Left cardiac atrium (tissue), 4 donors: ENCODE measurements at places on chromosomes 1 and 21. TPM values are rescaled to one million over a fixed set of nuclear protein-coding genes. Genes with fewer than 3 reads are reported as not detected.

NUAK2 gene
- 1.2 TPM for total RNA-seq

TMEM125 gene
- 0.65 TPM for total RNA-seq

TRABD2B gene
- total RNA-seq = 7.6 TPM

RPE65 gene
- total RNA-seq = not detected

IQGAP3 gene
- 0.26 TPM for total RNA-seq

DNAJC6 gene
- 15.4 TPM for total RNA-seq

LRRC38 gene
- 4.6 TPM for total RNA-seq

IVL gene
- not detected for total RNA-seq

EPHA10 gene
- 0.16 TPM for total RNA-seq

PCP4 gene
- 6.8 TPM for total RNA-seq

OR10Z1 gene
- not detected for total RNA-seq

PTAFR gene
- total RNA-seq = 5.2 TPM

PADI3 gene
- not detected for total RNA-seq

INTS3 gene
- total RNA-seq = 28.2 TPM

SLC44A5 gene
- 1.2 TPM for total RNA-seq

EPHA2 gene
- total RNA-seq = 24.1 TPM

SLC2A5 gene
- 2.0 TPM for total RNA-seq

CROCC gene
- 9.2 TPM for total RNA-seq

CFAP57 gene
- total RNA-seq = not detected

FNDC10 gene
- total RNA-seq = 1.3 TPM

CACYBP gene
- 91.4 TPM for total RNA-seq

SPRR2F gene
- total RNA-seq = not detected

SF3B4 gene
- total RNA-seq = 30.7 TPM

CCDC190 gene
- not detected for total RNA-seq

CLDN17 gene
- not detected for total RNA-seq

CTTNBP2NL gene
- 17.1 TPM for total RNA-seq

GUCA2B gene
- not detected for total RNA-seq

LGR6 gene
- total RNA-seq = 6.1 TPM

BEND5 gene
- 3.5 TPM for total RNA-seq

YY1AP1 gene
- total RNA-seq = 63.7 TPM

B3GALT5 gene
- total RNA-seq = 0.06 TPM

TMEM269 gene
- not detected for total RNA-seq

MX1 gene
- total RNA-seq = 15.4 TPM

CDK18 gene
- 102 TPM for total RNA-seq

YARS1 gene
- total RNA-seq = 70.0 TPM

VTCN1 gene
- total RNA-seq = not detected

OR2T29 gene
- total RNA-seq = not detected

KRTAP12-2 gene
- not detected for total RNA-seq

CYP4B1 gene
- total RNA-seq = 7.2 TPM

CLIC6 gene
- total RNA-seq = 9.3 TPM

WDR64 gene
- total RNA-seq = not detected

HEYL gene
- 19.1 TPM for total RNA-seq

MRPS15 gene
- 88.0 TPM for total RNA-seq

CELA3A gene
- total RNA-seq = not detected

RSPH1 gene
- not detected for total RNA-seq

EDN2 gene
- total RNA-seq = 1.2 TPM

CRYAA gene
- total RNA-seq = not detected

DDR2 gene
- total RNA-seq = 75.1 TPM

IGSF9 gene
- 1.4 TPM for total RNA-seq

MEX3A gene
- 0.42 TPM for total RNA-seq

ZNF593OS gene
- total RNA-seq = not detected

TGFBR3 gene
- total RNA-seq = 56.2 TPM

LAPTM5 gene
- total RNA-seq = 68.1 TPM

CYP4X1 gene
- 3.0 TPM for total RNA-seq

OPTC gene
- not detected for total RNA-seq

AJAP1 gene
- total RNA-seq = 0.10 TPM

SYT14 gene
- 0.08 TPM for total RNA-seq
